ENCODE measurements at places on chromosomes 2 and 18. TPM values are rescaled to one million over a fixed set of nuclear protein-coding genes. Genes with fewer than 3 reads are reported as not detected.

DNA sequence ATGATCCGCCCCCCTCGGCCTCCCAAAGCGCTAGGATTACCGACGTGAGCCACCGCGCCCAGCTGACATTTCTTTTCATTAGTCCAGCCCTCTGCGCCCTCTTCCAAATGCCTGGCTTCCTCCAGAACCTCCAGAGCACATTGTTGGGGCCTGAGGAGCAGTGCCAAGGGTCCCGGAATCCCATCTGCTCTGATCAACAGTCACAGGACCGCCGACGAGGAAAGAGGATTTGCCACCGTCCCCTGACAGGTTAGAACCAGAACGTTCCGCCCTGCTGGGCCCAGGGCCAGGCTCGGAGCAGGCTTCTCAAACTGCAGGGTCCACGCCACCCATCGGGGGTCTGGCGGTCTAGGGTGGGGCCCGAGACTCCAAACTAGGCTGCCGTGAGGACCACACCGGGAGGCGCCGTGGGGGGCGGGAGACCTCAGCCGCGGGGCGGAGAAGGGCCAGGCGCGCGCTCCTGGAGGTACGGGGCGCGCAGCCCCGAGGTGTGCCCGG is 36.9 kb upstream of the ITM2C start:
- DNase-seq, result no peak

- no peak for DNase-seq
Measured at GRCh38 chr18:70319187-70319586, 30.3 kb downstream of the SOCS6 start.

GRCh38 chr2:11013196-11013595 is 101.5 kb downstream of the KCNF1 start:
- DNase-seq, result peak; percentile 23

- DNase-seq, result no peak
Measured at GRCh38 chr2:69615969-69616368, 27.6 kb downstream of the AAK1 start.

DNA sequence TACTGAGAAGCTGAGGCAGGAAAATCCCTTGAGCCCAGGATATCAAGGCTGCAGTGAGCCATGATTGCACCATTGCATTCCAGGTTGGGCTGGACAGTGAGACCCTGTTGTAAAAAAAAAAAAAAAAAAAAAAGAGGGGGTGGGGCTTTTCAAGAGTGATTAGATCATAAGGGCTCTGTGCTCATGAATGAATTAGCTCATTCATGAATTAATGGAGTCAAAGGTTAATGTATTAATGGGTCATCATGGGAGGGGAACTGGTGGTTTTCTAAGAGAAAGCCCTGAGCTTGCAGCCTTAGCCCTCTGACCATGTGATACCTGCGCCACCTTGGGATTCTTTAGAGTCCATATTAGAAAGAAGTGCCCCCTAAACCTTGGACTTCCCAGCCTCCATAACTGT is 4.5 kb downstream of the SLC19A3 start:
- DNase-seq, result no peak

- DNase-seq, result no peak
Measured at GRCh38 chr2:203905656-203906055, 30.9 kb upstream of the ICOS start.

GAL3ST2 gene
- 1.1 TPM for total RNA-seq

NAPG gene
- total RNA-seq, result 43.5 TPM

CAD gene
- total RNA-seq, result 13.2 TPM
